WTC11 (cell line): ENCODE measurements at places on chromosomes 12 and 14. TPM values are rescaled to one million over a fixed set of nuclear protein-coding genes. Genes with fewer than 3 reads are reported as not detected.

DNA sequence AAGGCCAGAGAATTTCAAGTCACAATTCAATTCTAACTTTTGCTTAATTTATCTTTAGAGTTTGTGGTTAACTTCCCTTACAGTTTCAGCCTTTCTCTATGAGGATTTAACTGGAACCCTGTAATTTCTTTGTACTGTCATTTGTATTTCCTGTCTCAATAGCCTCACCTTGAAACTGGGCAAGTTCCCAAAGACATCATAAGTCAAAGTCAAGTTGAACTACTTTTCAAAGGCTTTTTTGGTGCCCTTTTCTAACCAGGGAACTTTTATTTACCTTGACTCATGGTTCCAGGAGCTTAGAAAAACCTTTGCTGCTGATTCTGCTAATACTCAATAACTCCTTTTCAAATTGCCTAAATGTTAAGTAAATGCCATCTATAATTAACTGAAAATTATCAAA, 200.8 kb upstream of the KRR1 start:
- H3K4me1 ChIP-seq, result peaks cover 44% of the 10 kb centered on the region
- no peak overlapping the region for H3K4me3 ChIP-seq
- H3K27me3 ChIP-seq, result no peaks in the 10 kb centered on the region
- H3K27ac ChIP-seq, result no peak overlapping the region
- no peaks in the 10 kb centered on the region for H3K36me3 ChIP-seq
- no peak for DNase-seq

DNA sequence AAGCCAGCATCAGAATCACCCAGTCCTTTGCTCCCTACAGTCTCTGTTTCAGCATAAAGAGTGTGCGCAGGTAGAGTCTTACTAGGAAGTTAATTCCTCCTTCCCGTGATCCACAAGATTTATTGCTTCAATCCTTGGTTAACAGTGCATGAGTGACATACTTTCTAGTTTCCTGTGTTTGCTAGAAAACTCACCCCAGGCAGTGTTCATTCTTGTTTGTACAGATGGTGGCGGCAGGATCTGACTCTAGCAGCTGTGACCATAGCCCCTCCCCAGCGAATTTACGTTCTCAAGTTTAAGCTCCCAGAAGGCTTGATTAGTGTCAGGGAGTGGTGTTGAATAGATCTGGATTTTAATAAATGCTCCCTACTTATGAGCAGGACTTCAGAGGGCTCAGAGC, 75.9 kb upstream of the ANO2 start:
- no peaks in the 10 kb centered on the region; the same call in 1 of the 2 replicates for H3K27me3 ChIP-seq
- H3K36me3 ChIP-seq, result no peaks in the 10 kb centered on the region
- DNase-seq, result no peak
- H3K4me1 ChIP-seq, result no peaks in the 10 kb centered on the region
- no peak overlapping the region for H3K4me3 ChIP-seq

GRCh38 chr12:128823216-128823915, 392 bp downstream of the SLC15A4 start:
- H3K36me3 ChIP-seq, result peaks cover 48% of the 10 kb centered on the region
- H3K4me3 ChIP-seq, result peak overlapping the region; percentile 63
- H3K27ac ChIP-seq, result no peak overlapping the region

CDK17 gene
- total RNA-seq, result 18.7 to 20.0 TPM (median 19.4 TPM) in 3 replicates

- H3K36me3 ChIP-seq, result no peaks in the 10 kb centered on the region
- H3K4me1 ChIP-seq, result 0 out of 2 replicates have a peak, but pooled peaks cover 5% of the 10 kb centered on the region
- no peaks in the 10 kb centered on the region; the same call in 1 of the 2 replicates for H3K27me3 ChIP-seq
- DNase-seq, result no peak
Observed at GRCh38 chr14:54659365-54659764, 92.4 kb downstream of the SAMD4A start.

DNA sequence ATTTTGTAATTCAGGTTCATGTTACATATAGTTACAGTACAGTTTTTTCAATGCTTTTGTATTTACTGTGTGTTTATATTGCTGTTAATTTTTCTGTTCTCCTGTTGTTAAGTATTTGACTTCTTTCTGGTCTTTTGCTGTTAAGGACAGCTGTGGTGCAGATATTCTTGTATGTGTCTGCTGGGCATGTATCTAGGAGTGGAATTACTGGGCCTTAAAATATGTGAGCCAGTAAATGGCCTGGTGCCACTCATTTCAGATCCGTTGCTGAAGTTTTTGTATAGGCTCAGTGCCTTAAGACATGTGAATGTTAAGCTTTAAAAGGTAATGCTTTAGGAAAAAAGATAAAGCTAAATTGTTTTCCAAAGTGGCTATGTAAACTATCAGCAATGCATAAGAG, 87.3 kb downstream of the TTLL5 start:
- DNase-seq, result no peak
- no peak overlapping the region for H3K27ac ChIP-seq
- H3K4me1 ChIP-seq, result peaks cover 5% of the 10 kb centered on the region; the same call in 1 of the 2 replicates
- H3K4me3 ChIP-seq, result no peak overlapping the region
- H3K27me3 ChIP-seq, result no peaks in the 10 kb centered on the region; the same call in 1 of the 2 replicates

GRCh38 chr14:73924337-73924736, 25.6 kb downstream of the FAM161B start:
- H3K27ac ChIP-seq, result no peak overlapping the region
- peaks cover 50% of the 10 kb centered on the region for H3K36me3 ChIP-seq
- no peak for DNase-seq
- no peaks in the 10 kb centered on the region for H3K4me1 ChIP-seq
- H3K4me3 ChIP-seq, result no peak overlapping the region

ACSS3 gene
- total RNA-seq, result 18.6 to 20.7 TPM (median 20.2 TPM) in 3 replicates

ITGA7 gene
- 77.8 to 96.2 TPM (median 80.4 TPM) in 3 replicates for total RNA-seq

DNA sequence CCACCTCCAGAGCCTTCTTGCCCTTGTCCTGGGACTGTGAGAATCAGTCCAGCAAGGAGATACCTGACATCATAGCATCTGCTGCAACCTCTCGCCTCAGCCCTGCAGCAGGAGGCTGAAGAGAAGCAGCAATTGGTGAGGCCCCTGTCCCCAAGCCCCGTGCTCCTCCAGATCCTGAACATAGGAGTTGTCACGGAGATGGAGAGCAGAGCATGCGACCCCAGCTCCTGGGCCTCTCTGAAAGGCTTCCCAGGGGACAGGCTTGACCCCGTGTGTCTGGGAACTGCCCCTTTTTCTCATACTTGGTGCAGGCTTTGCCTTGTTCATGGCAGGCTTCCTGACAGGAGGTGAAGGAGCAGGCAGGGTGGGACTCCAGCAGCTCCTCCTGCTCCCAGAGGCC, 127.7 kb upstream of the PZP start:
- no peak overlapping the region for H3K4me3 ChIP-seq
- H3K27me3 ChIP-seq, result no peaks in the 10 kb centered on the region; the same call in 1 of the 2 replicates
- peaks cover 27% of the 10 kb centered on the region for H3K36me3 ChIP-seq
- no peak for DNase-seq
- no peak overlapping the region for H3K27ac ChIP-seq

- no peak overlapping the region for H3K4me3 ChIP-seq
- no peaks in the 10 kb centered on the region for H3K36me3 ChIP-seq
- H3K27me3 ChIP-seq, result peaks cover 14% of the 10 kb centered on the region
- H3K27ac ChIP-seq, result no peak overlapping the region
- peaks cover 25% of the 10 kb centered on the region for H3K4me1 ChIP-seq
Observed at GRCh38 chr12:57869927-57870318, 23.4 kb upstream of the CTDSP2 start.

- no peaks in the 10 kb centered on the region for H3K36me3 ChIP-seq
- H3K4me1 ChIP-seq, result peaks cover 8% of the 10 kb centered on the region; the same call in 1 of the 2 replicates
- H3K27me3 ChIP-seq, result 0 out of 2 replicates have a peak, but pooled peaks cover 3% of the 10 kb centered on the region
- no peak overlapping the region for H3K4me3 ChIP-seq
- no peak for DNase-seq
Observed at GRCh38 chr12:110421701-110422100, 18.2 kb upstream of the ANAPC7 start.

AQP2 gene
- total RNA-seq, result not detected in 3 replicates

DNA sequence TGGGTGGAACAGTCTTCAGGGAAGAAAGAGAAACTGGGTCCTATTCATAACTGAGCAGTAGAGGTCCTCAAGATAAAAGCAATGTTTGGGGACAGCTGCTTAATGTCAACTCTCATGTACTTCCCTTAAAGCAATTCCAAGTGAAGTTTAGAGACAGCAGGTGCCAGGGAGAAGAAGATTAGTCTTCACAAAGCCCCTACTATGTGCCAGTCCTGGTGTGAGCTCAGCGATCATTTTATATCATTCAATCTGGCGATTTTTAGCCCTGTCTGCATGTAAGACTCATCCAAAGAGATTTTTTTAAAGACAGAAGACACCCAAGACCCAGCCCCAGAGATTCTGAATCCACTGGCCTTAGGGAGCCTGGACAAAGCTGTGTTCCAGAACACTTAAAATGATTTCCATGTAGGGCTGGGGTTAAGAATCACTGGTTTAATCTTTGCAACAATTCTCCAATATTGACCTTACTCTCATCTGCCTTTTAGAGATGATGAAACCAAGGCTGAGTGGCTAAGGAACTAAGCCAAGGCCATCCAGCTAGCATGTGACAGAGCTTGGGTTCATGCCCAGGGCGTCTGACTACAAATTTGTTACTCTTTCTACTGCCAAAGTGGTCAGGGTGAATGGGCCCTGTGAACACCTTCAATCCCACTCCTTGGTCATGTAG, 404.5 kb upstream of the TBX3 start:
- H3K27ac ChIP-seq, result no peak overlapping the region
- no peak overlapping the region for H3K4me3 ChIP-seq
- H3K27me3 ChIP-seq, result no peaks in the 10 kb centered on the region
- no peaks in the 10 kb centered on the region for H3K36me3 ChIP-seq

GRCh38 chr14:35366521-35366976, 38.0 kb downstream of the NFKBIA start:
- no peak overlapping the region for H3K27ac ChIP-seq
- H3K4me3 ChIP-seq, result no peak overlapping the region
- no peak for DNase-seq
- peaks cover 22% of the 10 kb centered on the region for H3K4me1 ChIP-seq

COX8C gene
- total RNA-seq, result not detected in 3 replicates

FAM161B gene
- 0.26 to 0.66 TPM (median 0.46 TPM) in 3 replicates for total RNA-seq

DNA sequence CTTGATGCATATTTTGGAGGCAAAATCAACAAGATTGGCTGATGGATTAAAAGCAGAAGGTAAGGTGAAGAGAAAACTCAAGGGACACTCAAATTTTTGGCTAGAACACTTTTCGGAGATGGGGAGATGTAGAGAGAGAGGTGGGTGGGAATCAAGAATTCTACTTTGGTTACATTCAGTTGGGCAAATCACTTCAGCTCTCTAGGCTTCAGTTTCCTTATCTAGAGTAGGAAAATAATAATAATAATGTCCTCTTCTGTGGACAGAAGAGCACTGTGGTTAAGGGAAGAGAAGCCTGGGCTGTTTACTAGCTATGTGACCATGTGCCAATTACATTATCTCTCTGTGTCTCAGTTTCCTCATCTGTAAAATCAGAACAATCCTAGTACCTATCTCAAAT, 23.4 kb upstream of the DHRS2 start:
- H3K4me3 ChIP-seq, result no peak overlapping the region
- peaks cover 8% of the 10 kb centered on the region; the same call in 1 of the 2 replicates for H3K4me1 ChIP-seq
- peaks cover 13% of the 10 kb centered on the region for H3K27me3 ChIP-seq
- H3K27ac ChIP-seq, result no peak overlapping the region
- no peaks in the 10 kb centered on the region for H3K36me3 ChIP-seq
- no peak for DNase-seq

- H3K4me1 ChIP-seq, result peaks cover 14% of the 10 kb centered on the region
- H3K4me3 ChIP-seq, result no peak overlapping the region
- H3K36me3 ChIP-seq, result peaks cover 78% of the 10 kb centered on the region
- no peak for DNase-seq
- no peak overlapping the region for H3K27ac ChIP-seq
Observed at GRCh38 chr12:57514720-57515407, 5.5 kb downstream of the DDIT3 start.

WNT1 gene
- total RNA-seq, result not detected in 3 replicates

DNA sequence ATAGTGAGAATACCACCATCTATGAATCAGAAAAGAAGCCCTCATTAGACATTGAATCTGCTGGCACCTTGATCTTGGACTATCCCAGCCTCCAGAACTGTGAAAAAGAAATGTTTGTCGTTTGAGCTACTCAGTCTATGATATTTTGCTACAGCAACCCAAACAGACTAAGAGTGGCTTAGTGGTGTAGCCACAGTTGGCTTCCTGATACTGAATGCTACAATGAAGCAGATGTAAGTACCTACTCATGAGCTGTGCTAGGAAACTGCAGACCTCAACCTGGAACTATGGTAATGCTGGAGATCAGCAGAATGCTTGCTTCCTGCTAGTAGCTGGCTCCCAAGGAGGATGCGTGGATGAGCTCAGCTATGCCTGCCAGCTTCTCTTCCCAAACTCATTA, 268.6 kb upstream of the CRY1 start:
- no peak for DNase-seq
- no peak overlapping the region for H3K4me3 ChIP-seq
- H3K27ac ChIP-seq, result no peak overlapping the region
- no peaks in the 10 kb centered on the region for H3K36me3 ChIP-seq
- peaks cover 21% of the 10 kb centered on the region for H3K4me1 ChIP-seq

FZD10 gene
- 0.87 to 1.1 TPM (median 0.92 TPM) in 3 replicates for total RNA-seq
